Left lung (tissue), 14 donors: ENCODE measurements at places on chromosomes 2 and 18. TPM values are rescaled to one million over a fixed set of nuclear protein-coding genes. Genes with fewer than 3 reads are reported as not detected.

The MROH2A gene
- 0.61 TPM for polyA plus RNA-seq

GRCh38 chr18:79405781-79406575 is 10.2 kb downstream of the NFATC1 start:
- DNase-seq: no peak

The DCC gene
- polyA plus RNA-seq: 2.3 TPM

DNA sequence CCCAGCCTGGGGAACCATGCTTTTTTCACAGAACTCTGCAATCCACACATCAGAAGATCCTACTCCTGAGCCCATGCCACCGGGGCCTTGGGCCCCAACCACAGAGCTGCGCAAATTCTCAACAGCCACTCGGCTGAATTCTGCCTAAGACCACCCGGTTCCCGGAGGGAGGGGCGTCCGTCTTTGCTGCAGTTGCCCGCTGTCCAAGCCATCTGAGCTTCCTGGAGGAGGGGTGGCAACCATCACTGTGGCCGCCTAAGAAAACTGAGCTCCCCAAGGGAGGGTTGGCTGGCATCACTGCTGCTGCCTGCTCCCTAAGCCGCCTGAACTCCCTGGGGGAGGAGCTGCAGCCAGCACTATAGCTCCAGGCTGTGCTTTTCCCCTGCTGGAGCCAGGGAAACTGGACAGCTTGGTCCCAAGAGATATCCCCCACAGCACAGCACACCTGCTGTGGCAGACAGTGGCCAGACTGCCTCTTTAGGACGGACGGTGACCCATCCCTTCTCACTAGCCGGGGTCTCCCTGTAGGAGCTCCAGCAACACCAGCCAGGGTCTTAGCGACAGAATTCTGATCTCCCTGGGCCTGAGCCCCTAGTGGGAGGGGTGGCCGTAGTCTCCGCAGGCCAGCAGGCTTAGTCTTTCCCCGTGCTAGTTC is 1411.6 kb upstream of the CDH2 start:
- DNase-seq: peak; percentile 59

The ACOXL gene
- polyA plus RNA-seq: 11.4 TPM
